ENCODE measurements at places on chromosomes 11 and 22.
A peak's percentile ranks its signal among the peaks of the same experiment; 100 is the strongest.

- DNase-seq: no peak
Measured at GRCh38 chr11:69000831-69001242, 12.2 kb downstream of the MRGPRF start.

DNA sequence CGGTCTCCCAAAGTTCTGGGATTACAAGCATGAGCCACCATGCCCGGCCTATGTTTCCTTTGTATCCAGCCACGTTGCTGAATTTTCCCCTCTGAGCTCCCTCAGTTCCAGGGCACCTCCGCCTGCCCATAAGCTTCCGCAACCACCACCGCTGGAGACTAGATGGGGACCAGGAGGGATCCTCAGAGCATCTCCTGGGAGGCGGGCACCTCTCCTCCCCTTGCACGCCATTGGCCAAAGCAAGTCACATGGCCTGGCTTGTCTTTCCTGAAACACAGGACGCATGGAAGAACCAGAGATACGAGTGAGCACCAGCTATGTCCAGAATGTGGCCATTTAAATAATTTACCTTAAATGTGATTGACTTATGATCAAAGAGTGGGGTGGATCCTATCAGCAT lies 388.3 kb downstream of the BRD1 start:
- no peak for DNase-seq

DNA sequence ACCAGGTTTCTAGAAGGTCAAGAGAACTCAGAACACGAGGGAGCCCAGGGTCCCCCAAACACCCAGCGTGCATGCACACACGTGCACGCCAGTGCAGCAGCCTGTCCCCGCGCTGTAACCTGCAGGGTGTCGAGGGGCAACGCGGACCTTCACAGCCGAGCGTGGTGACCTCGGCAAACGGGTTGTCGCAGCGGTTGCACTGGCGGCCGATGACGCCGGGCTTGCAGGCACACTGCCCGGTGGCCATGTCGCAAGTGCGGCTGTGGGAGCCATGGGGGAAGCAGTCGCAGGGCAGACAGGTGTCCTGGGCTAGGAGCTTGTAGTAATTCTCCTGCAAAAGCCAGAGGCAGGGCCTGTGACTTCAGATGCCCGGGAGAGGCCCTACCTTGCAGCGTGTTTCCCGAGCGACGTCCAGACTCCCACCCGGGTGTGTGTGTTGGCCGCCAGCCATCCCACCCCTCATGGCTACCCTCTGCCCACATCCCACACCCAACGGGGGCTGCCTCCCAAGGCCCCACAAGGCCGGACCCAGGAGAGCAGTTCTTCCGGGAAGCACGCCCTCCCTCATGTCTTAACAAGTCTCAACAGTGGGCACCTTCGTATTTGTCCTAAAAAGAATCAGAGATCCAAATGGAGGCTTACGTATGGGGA lies 56.1 kb downstream of the TRMU start:
- DNase-seq: no peak

DNA sequence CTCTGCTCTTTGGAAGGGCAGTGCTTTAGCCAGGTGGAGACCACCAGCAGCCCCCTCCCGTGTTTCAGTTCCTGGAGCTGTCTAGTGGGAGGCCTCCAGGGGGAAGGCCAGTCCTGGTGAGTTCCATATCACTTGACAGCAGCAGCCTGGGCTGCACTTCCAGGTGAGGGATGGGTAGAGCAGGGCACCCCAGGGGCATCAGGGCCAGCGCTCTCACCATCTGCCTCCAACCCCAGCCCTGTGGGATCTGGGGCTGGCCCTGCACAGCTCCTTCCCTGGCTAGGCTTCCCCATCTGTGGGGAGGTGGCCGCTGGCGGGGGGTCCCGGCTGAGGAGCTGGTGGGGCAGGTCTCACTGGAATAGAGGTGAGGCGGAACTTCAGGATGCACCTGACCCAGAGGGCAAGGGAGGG lies 60.5 kb downstream of the MORC2 start:
- no peak for DNase-seq

GRCh38 chr22:28268171-28268570 lies 349.1 kb upstream of the PITPNB start:
- DNase-seq: no peak

- no peak for DNase-seq
Measured at GRCh38 chr11:60872961-60873524, 5.7 kb downstream of the ZP1 start.

DNA sequence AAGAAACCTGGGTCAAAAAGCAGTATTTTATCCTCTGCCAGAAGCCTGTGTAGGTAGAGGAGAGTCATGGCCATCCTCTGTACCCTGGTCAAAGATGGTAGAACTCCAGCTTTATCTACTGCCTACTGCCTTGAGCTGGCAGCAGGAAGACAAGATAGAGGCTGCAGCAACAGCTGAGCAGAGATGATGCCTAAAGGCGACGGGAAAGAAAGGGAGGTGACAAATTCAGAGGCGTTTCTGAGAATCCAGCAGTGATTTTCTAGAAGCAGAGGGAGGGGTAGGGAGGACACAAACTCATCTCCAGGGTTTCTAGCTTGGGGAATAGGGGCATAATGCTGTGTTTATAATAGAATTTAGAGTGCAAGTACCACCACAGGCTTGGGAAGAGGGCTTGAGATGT lies 15.5 kb upstream of the C1QTNF4 start:
- DNase-seq: no peak

GRCh38 chr11:44538375-44539054 lies 26.9 kb upstream of the CD82 start:
- DNase-seq: peak; percentile 55

DNA sequence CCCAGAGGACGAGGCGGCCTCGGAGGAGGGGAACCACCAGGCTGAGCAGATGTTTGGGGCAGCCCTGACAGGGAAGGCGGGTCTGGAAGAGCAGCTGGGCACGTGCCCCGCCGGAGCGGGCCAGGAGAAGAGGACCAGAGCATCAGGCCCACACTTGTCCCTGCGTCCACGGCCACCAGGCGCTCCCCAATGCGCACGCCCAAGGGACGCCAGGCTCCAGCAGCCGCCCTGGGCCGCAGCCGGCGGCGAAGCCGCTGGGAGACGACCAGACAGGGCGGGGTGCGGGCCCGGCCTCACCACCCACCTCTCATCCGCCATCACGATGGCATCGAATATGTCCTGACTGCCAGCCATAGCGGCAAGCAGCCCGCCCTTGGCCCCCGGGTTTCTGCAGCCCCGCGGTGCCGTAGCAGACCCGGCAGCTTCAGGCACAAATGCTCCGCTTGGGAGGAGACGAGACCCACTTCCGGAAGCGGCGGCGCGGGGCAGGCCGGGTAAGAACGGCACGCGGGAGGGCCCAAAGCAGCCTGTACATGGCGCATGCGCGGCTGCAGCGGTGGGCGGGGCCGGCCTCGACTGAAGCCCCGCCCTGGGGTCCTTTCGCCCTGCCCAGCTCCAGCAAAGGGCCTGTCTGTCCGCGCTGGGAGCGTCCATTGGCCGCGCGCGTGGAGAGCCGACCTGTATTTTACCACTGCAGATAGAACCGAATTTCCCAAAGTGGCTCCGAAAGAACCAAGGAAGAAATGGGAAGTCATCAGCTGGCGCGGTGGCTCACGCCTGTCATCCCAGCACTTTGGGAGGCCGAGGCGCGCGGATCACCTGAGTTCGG lies at the start of gene LTO1:
LTO1 (minus strand) TSS at position 468 of the 829 bp plus-strand sequence; CDS start at position 354, 114 bp downstream.
- peak; percentile 88 for DNase-seq

DNA sequence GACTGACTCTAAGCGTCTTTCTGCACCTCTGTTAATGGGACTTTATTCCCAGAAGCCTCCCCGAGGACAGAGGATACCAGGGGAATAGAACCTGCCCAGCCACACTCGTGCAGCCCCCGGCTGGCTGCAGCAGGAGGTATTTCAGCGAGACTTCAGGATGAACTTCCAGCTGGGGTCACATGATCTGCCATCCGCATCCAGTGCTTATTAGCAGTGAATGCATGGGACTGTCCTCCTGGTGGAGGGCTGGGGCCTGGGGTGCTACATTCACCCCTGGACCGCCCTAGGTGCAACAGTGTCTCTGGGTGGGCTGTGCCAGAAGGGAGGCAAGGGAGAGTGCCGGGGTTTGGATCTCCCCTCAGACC lies 1.6 kb downstream of the DUSP8 start:
- no peak for DNase-seq

- no peak for DNase-seq
Measured at GRCh38 chr11:94675813-94676212, 92.3 kb upstream of the AMOTL1 start.

GRCh38 chr11:91173701-91174100 lies 950.9 kb upstream of the CHORDC1 start:
- DNase-seq: no peak

- DNase-seq: no peak
Measured at GRCh38 chr11:81255895-81256294, 1477.8 kb downstream of the FAM181B start.

GRCh38 chr22:27775758-27776649 lies 25.6 kb downstream of the MN1 start:
- DNase-seq: no peak

GRCh38 chr11:62737196-62737595 lies 8.9 kb downstream of the TTC9C start:
- DNase-seq: no peak

DNA sequence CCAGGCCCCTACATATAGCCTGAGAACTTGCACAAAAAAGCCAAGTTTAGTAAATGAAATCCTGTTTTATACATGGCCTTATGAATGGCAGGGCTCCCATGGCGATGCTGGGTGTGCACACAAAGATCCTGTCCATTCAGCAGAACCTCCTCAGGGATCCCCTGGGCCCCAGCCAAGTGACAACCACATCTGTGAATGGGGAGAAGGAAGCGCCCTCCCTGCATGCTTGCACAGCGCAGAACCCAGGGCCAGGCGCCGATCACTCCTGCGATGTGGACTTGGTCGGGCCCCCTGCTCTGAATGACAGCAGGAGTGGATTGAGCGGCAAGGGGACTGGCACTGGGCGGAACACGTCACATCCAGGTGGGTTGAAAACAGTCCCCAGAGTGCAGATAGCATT lies 4.5 kb upstream of the CDC42EP2 start:
- DNase-seq: peak; percentile 17

DNA sequence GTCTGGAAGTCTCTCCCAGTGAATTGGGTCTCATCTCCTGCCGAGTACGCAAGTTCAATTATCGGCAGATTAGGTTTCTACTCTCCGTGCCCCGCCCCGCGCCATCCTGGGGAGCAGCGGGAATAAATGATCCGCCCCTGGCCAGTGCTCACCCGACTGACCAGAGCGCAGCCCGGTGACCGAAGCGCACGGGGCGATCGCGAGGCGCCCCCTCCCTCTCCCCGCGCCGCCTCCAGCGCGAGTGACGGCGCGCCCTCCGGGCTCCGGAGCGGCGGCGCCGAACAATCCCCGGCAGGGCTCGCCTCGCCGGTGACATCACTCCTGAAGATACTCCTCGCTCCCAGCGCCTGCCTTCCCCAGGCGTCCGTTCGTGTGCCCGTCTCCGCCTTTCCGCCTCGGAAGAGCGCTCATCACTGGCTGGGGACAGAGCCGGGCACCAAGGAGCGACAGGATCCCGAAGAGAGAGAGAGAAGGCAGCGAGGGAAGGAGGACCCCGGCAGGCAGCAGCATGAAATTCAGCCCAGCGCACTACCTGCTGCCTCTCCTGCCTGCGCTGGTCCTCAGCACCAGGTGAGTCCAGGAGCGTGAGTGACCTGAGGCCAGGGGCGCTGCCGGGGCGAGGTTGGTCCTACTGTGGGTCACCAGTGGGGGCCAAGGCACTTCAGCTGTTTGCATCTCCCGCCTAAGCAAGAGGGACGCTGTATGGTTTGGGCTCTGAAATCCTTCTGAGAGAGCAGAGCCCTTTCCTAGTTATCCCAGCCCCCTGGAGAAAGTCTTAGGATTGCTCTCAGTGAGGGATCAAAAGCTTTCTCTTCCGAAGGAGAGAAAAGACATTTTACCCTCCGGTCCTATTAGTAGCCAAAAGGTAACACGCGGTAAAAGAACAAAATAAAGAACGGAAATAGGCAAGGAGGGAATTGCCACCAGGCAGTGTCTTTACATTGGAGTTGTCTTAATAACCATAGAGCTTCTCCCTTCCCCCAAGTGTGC lies at the start of gene LUZP2:
LUZP2 (plus strand) TSS at position 318 of the 990 bp plus-strand sequence.
- no peak for DNase-seq

- DNase-seq: no peak
Measured at GRCh38 chr22:26534874-26535602, 22.8 kb upstream of the TFIP11 start.

DNA sequence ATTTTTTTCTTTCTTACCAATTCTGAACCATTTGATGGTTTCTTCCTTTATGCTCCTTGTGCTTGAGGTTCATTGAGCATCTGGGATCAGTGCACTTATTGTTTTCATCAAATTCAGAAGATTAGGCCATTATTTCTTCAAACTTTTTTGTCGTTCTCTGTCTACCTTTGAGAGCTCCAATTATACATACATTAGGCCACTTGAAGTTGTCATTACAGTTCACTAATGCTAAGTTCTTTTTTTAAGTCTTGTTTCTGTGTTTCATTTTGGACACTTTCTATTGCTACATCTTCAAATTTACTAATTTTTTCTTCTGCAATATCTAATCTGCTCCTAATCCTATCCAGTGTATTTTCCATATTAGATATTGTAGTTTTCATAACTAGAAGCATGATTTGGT lies 40.8 kb downstream of the CDPF1 start:
- DNase-seq: no peak

DNA sequence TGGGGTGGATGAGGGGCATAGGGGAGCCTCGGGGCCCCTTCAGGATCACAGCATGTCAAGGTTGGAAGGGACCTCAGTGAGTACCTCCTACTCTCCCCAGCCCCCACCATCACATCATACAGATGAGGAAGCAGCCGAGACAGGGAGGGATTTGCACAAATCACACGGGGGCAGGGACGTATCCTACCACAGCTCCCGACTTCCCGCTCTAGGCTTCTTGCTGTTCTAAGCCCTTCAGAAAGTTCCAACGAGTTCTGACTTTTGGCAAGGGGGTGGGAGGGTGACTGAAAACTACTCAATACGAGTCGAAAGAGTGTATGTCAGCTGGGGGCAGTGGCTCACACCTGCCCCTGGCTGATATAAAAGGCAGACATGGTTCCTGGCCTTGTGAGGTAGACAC lies 4.7 kb upstream of the RAD9A start:
- no peak for DNase-seq

All from NCI-H2029 (cell line).